Fibroblast of lung (primary cell): ENCODE measurements at places on chromosomes 6 and 20. TPM values are rescaled to one million over a fixed set of nuclear protein-coding genes. Genes with fewer than 3 reads are reported as not detected.

SAPCD1 gene
- 0.26 and 0.50 TPM in 2 replicates for total RNA-seq

GRCh38 chr20:52446421-52447224, 255.0 kb upstream of the ZFP64 start:
- DNase-seq: peak; percentile 82

MCCD1 gene
- not detected in 2 replicates for total RNA-seq

ZSWIM1 gene
- 3.1 and 4.5 TPM in 2 replicates for total RNA-seq

SEL1L2 gene
- total RNA-seq: not detected in 2 replicates

- DNase-seq: peak; percentile 84
These were observed 5.1 kb upstream of the FAM50B start for GRCh38 chr6:3844097-3844463.

DNA sequence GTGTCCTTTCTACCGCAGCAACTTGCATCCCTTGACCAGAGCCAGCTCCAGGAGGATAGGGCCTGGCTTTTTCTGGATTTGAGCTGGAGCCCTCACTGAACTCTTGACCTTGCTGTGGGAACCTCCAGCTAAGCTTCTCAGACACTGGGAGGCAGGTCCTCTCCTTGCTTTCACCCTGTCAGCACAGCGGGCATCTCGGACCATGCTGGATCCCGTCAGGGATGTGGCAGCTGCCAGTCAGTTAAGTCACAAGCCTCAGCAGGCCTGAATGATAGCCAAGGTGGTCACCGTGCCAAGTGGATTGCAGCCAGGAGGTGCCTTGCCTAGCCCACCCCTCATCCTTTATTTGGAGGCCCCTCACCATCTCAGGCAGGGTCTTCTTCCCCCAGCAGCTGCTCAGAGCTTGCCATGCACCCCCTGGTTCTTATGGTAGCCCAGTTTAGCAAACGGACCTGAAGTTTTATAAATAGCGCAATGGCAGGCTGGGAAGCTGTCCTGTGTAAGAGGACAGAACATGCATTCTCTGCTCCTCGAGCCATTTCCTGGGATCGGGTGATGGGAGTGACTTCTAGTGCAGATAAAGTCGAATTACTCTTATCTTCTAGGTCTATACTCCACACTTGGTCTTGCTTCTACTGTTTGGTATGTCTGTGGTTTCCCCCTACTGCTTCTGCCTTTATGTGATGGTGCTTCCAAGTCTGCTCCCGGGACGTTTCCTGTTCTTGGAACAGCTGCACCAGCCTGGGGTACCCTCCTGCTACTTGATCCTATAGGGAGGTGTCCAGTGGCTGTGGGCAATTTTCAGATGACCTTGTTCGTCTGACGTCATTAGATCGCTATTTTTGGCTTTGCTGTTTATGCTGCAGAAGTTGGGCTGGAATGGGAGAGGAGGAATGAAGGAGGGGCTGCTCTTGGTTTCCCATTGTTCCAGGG, 7.1 kb upstream of the MYLK2 start:
- DNase-seq: peak; percentile 89

ABHD16B gene
- not detected in 2 replicates for total RNA-seq

- no peak for DNase-seq
These were observed 94.1 kb downstream of the TMEM242 start for GRCh38 chr6:157229132-157229618.

XKR7 gene
- total RNA-seq: not detected in 2 replicates

DNA sequence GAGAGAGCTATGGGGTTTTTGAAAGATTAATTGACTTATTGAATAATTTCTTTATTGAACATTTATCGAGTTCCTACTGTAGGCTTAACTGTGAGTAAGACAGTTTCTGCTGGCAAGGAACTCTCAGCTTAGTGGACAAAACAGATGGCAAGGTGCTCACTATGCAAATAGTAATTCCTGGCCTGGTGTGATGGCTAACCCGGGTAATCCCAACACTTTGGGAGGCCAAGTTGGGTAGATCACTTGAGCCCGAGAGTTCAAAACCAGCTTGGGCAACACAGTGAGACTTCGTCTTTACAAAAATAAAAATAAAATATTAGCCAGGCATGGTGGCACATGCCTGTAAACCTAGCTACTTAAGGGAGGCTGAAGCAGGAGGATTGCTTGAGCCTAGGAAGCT, 13.5 kb upstream of the TGM2 start:
- DNase-seq: no peak

DNA sequence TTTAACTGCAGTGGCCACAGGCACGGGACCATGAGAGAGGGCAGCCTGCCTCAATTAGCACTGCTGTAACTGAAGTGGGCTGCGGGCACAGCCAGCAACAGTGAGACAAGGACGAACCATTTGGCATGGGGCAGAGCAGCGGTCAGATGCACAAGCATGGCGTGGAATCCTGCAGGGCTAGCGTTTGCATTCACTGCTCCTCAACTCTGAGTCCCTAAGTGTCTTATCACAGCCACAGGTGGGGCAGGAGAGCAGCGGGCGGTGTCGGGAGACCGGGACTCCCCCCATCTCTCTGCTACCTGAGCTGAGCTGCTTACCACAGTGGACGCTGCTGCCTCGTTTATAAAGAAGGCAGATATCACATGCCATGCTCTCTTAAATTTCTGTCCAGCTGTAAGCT, 31.3 kb upstream of the PDE10A start:
- DNase-seq: no peak

GRCh38 chr6:36578030-36578429, 16.1 kb upstream of the SRSF3 start:
- DNase-seq: no peak

DNA sequence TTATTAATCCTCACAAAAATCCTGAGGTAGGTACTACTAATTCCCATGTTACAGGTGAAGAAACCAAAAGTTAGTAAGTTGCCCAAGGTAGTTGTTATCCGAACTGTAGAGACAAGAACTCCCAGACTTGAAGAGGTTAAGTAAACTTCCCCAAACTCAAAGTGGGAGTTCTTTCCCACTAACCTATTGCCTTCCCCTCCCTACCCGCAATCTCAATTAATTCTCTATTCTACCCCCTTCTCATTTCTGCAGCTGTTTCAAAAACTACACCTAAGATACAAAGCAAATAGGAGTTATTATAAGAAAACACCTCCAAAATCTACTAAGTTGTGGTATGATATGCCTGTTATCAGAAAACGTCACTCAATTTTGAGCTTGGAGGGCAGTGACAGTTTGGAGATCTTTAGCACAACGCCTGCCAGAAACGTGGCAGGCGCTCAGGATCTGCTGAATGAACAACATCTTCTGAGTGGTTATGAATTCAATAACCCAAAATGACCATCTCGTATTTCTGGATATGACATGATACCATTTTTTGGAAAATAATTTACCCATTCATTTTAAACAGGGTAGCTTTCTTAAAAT, 7.1 kb downstream of the CSNK2A1 start:
- no peak for DNase-seq

- no peak for DNase-seq
These were observed 228.3 kb upstream of the PRND start for GRCh38 chr20:4493386-4493785.

DNA sequence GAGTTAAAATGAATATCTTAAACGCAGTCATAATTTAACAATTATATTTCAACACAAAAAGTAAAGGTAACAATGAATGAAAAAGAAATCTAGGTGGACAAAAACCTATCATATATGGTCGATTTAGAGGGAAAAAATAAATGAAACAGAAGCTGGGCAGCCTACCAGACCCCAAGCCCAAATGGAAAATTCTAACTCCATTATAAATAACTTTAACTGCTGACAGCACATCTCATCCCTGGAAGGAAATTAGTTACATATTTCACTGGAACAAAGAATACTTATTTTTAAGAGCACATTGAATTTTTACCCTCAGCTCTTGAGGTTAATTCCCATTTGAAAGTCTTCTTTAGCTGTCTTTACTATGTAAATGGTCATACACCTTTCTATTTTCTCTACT, 39.1 kb downstream of the COL12A1 start:
- no peak for DNase-seq

DNA sequence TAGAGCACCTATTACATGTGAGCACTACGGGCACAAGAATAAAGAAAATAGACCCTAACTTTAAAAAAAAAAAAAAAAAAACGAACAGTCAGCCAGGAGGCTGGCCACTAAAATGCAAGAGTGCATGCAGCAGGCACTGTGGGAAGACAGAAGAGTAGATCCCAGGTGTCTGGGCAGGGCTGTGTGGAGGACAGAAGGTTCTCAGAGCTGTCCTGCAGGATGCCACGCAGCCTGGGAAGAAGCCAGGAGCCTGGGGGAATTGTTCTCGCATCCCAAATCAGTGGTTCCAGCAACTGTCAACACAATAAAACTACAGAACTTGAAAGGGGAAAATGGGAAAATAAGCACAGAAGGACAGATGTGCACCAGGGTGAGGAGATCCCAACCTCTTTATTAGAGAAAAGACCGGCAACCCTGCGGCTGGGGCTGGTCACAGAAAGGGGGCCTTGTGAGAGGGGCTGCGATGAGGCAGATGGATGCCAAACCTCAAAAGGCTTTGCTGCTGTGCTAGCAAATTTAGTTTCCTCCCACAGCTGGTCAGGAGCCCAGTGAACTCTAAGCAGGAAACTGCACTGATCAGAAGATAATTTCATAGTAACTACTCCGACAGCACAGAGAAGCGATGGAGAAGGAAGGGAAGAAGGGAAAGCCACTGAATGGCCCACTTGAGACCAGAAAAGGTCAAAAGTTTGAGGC, 30.9 kb downstream of the MAP3K5 start:
- DNase-seq: peak; percentile 47

DNA sequence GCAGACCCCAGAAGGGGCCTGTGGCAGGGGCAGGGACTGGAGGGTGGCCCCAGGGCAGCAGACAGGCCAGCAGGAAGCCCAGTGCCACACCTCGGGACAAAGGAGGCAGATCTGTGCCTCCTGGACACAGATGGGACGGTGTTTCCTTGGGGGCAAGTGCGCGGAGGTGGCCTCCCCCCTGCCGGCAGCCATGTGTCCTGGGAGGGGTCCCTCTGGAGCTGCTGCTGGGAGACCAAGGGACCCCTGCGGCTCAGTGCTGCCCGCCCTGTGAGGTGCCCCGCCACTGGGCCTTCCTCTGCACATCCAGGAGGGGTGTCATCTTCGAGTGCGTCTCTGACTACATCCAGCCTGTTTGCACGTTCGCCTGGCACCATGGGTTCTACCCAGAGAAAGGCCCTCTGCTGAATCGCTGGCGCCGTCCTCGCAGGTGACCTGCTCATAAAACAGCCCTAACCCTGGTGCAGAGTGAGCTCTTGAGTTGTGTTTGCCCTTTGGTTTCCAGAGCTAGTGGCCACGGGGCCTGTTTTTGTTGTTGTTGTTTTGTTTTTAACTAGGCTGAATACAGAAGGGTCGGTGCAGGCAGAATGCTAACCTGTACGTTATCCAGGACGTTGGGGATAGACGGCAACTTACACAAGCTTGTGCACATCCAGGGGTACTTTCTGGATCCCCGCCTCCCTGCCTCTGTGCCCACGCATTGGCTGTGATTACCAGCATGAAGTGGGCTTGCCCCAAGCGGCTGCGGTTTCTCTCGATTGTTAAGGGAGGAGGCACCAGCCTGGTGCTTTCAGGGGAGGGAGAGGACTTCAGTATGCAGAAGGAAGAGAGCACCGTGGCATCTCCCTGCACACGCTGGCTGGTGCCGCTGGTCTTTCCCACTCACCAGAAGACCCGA, 1.3 kb upstream of the KCNQ2 start:
- no peak for DNase-seq

DNA sequence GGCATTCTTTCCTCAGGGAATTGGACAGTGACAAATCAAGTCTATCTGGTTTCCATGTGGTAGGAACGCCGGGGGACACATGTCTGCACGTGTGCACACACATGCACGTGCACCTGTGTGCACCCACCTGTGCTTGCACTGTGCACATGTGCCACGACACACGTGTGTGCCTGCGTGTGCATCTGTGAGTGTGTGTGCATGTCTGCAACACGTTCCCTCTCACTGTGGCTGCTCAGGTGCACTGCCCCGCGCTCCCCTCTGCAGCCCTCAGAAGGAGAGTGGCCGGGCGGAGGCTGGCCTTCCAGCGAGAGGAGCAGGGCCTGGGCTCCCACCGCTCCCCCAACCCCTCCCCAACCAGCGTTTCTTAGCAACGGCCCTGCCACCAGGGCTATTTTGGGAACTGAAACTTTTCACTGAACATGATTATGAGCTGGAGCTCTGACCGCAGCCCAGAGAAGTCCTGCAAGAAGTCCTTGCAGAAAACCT, 147.8 kb downstream of the PHACTR3 start:
- DNase-seq: no peak

DNA sequence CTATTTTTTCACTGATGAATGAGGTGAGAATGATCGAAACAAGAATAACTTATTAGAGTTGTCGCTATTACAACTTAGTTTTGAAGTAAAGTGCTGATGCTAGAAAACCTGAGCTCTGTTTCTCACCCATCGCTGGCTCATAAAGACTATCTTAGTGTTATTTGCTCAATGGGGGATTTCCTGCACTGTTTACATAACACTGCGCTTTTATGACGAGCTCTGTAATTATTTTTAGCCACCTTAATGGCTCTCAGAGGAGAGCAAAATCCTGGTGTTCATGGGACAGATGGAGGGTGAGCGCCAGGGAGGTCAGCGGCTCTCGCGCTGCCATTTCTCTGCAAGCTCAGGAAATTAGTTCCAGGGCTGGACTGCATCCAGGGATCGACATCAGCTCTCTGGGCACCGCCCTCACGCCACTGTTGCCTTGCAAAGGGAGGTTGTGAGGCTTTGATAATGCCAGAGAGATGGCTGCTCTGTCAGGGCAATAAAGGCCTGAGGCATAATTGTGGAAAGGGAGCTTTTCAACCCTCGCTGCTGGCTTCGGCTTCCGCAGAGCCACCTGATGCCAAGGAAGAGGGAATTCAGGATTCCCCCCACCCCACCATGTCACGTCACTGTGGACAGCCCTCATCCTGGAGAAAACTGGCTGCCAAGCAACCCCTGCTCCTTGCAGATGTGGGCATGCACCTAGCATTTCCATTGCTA, 72.0 kb downstream of the DACT2 start:
- no peak for DNase-seq

DNA sequence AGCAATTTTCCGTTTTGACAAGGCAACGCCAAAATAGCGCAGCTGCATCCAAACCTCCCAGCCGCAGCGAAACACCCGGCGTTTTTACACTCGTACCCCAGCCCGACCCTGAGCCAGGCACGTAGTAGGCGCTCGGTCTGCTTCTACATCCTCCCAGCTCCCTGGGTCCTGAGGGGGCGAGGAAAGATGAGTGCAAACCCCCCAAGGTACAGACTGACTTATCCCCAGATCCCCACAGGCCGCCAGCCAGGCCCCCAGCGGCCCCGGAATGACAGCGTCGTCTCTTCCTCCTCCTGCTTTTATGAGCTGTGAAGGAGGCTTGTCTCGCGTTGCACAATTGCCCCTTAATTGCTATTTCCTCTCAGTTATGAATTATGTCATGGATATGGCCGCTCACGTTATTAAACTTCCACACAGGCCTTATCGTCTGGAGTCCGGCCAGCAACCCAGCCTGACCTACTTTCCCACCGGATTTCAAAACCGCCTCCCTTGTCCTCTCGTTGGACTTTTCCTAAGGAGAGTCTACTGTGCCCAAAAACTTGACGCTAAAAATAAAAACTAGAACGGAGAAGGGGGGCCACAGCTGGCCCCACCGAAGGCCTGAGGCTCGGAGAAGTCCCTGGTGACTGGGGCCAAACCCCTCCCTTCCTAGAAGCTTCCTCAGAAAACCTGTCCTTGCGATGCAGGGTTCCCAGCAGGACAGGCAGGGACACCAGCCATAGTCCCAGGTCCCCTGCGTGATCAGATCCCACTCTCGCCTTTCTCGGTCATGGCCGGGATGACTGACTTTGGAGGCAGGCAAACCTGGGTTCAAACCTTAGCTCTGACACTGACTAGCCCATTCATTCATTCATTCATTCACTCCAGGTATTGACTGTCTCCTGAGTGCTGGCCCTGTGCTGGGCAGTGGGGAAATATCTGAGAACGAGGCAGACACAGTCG, 130.9 kb upstream of the PTPN1 start:
- peak; percentile 97 for DNase-seq

GRCh38 chr6:110348961-110349690, 9.0 kb downstream of the METTL24 start:
- DNase-seq: no peak

- DNase-seq: peak; percentile 43
These were observed 107.8 kb downstream of the COL19A1 start for GRCh38 chr6:69974193-69974592.
